ENCODE measurements at places on chromosomes 1 and 21. TPM values are rescaled to one million over a fixed set of nuclear protein-coding genes. Genes with fewer than 3 reads are reported as not detected.
A peak's percentile ranks its signal among the peaks of the same experiment; 100 is the strongest.

- H3K4me1 ChIP-seq, result no peaks in the 10 kb centered on the region
- H3K27me3 ChIP-seq, result peaks cover 79% of the 10 kb centered on the region
- H3K27ac ChIP-seq, result no peak overlapping the region
- DNase-seq, result no peak
Observed at GRCh38 chr1:177880339-177880891, 89.4 kb downstream of the SEC16B start.

The DHX9 gene
- total RNA-seq, result 289 TPM

The NPHS2 gene
- not detected for total RNA-seq

GRCh38 chr1:69794831-69795230 lies 227.1 kb downstream of the LRRC7 start:
- no peak overlapping the region for H3K27ac ChIP-seq
- no peak for DNase-seq
- H3K4me3 ChIP-seq, result no peak overlapping the region

DNA sequence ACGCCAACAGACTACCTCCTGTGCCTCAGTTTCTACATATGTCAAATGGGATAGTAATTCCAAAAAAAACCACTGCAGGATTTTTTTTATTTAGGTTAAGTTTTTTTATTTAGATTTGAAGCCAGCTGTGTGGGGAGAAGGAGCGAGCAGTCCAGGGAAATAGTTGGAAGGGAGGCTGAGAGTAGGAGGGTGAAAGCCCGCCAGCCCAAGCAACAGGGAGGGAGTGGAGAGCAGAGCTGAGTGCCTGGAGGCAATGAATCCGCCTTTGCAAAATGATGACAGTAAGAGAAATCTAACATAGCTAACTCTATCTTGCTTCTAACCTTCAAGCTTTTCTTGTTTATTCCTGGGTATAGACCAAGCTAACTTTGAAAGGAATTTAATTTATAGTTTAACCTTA lies 15.6 kb upstream of the C1orf198 start:
- no peak for DNase-seq
- H3K27ac ChIP-seq, result no peak overlapping the region
- H3K4me3 ChIP-seq, result no peak overlapping the region
- peaks cover 8% of the 10 kb centered on the region for H3K4me1 ChIP-seq
- peaks cover 21% of the 10 kb centered on the region for H3K27me3 ChIP-seq

The CENPF gene
- 62.1 TPM for total RNA-seq

GRCh38 chr1:199287647-199288046 lies 648.8 kb downstream of the PTPRC start:
- no peak overlapping the region for H3K4me3 ChIP-seq
- H3K36me3 ChIP-seq, result no peaks in the 10 kb centered on the region
- no peak overlapping the region for H3K27ac ChIP-seq
- H3K4me1 ChIP-seq, result no peaks in the 10 kb centered on the region
- no peak for DNase-seq

DNA sequence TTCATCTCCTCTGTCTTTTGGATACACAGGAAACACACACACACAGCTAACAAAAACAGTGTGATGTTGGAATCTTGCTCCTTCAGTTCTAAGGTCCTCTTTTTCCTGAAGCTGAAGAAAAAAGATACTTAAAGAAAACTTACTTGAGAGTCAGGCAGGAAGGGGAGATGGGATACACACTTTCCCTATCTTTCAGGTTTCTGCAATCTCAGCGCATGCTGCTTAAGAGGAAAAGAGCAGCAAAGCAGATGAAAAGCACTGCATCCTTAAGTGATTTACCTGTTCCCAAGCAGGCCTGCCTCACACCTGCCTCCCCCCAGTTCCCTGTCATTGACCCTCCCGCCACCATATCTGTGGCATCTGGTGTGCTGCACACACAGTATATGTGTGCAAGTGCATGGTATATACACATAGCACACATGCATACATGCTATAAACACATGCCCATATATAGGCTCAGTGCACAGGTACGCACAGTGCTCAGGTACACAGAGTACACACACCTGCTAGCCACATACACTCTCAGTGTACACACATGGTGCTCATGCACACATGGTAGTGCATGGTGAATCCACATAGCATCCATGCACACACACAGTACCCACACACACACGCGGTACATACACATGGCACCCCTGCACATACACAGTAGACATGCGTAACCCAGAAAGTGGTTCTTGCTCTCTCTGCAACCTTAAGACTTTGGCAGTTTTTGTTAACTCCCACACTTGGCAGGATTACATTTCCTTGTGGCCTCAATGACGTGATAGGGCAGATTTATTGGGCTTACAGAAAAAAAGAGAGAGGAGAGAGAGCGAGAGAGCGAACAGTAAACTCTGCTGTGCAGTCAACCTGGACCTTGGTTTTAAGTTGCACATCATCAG lies 166.9 kb downstream of the TOMM20 start:
- peaks cover 75% of the 10 kb centered on the region for H3K4me1 ChIP-seq
- H3K36me3 ChIP-seq, result no peaks in the 10 kb centered on the region
- no peaks in the 10 kb centered on the region for H3K27me3 ChIP-seq
- H3K4me3 ChIP-seq, result no peak overlapping the region

DNA sequence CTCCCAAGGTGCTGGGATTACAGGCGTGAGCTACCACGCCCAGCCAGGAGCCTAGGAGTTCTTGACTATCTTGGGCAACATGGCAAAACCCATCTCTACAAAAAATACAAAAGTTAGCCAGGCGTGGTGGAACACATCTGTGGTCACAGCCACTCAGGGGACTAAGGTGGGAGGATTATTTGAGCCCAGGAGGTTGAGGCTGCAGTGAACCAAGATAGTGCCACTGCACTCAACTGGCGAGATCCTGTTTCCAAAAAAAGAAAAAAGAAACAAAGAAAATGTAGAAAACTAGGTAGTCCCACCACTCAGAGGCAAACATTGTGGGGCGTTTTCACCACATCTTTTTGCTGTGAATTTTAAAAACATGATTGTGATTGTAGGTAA lies 141.3 kb downstream of the ZZZ3 start:
- no peaks in the 10 kb centered on the region for H3K36me3 ChIP-seq
- H3K27me3 ChIP-seq, result no peaks in the 10 kb centered on the region
- H3K4me3 ChIP-seq, result no peak overlapping the region
- no peak for DNase-seq

DNA sequence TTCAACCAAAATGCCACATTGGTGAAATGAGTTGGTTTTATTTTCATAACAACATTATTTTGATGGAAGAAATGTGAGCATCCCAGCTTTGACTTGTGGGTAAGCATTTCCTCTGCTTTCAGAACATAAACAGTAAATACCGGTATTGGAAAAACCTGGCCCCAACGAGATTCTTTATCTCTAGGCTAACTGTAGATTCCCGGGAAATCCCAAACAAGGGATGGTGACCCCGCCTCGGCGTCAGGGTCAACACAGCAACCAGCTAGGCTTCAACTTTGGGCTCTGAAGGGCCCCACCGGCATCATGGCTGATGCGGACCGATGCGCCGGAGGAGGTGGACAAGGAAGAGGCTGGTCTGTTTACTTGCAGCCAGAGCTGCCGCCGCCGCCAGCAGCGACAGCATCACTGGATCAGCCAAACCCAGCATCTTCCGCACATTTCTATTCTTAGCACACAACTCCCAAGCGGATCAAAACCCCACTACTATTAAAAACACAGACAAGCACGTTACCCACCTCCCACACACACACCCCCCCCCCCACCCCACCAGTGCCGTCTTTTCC lies 1.1 kb downstream of the AKT3 start:
- peak overlapping the region; percentile 89 for H3K4me3 ChIP-seq
- H3K4me1 ChIP-seq, result peaks cover 14% of the 10 kb centered on the region
- H3K27me3 ChIP-seq, result peaks cover 15% of the 10 kb centered on the region
- H3K36me3 ChIP-seq, result no peaks in the 10 kb centered on the region
- peak; percentile 18 for DNase-seq
- peak overlapping the region; percentile 96 for H3K27ac ChIP-seq

GRCh38 chr21:39756285-39756684 lies 11.3 kb downstream of the IGSF5 start:
- no peaks in the 10 kb centered on the region for H3K27me3 ChIP-seq
- DNase-seq, result no peak
- no peak overlapping the region for H3K4me3 ChIP-seq
- H3K27ac ChIP-seq, result no peak overlapping the region

DNA sequence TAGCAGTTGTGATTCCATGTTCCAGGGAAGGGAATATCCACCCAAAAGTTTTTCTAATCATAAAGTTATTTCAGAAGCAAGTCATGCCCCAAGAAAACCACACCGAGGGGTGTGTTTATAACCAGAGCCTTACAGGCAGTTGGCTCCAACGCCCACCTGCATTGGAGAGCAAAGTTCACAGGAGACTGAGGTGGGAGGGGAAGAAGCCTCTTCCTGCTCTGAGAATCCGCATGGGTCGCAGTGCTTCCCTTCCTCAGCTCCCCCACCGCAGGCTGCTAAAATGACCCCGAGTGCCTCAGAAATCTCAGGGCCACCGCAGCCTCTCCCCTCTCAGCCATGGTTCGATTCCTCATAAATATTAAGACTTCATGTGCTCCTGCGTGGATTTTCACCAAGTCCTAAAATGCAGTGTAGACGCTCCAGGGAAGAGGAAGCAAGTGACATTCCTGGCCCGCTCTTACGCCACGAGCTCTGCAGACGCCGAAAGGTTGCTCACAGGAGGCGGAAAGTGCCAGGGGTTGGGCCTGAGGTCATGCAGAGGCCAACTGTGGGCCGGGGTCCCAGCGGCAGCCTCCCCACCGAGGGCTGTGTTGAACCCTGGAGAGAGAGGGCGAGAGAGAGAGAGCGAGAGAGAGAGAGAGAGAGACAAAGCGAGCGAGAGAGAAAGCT lies 13.4 kb upstream of the SPSB1 start:
- no peak for DNase-seq
- H3K27me3 ChIP-seq, result peaks cover 2% of the 10 kb centered on the region
- H3K4me3 ChIP-seq, result peak overlapping the region; percentile 58
- H3K4me1 ChIP-seq, result peaks cover 15% of the 10 kb centered on the region
- H3K27ac ChIP-seq, result peak overlapping the region; percentile 9
- no peaks in the 10 kb centered on the region for H3K36me3 ChIP-seq

DNA sequence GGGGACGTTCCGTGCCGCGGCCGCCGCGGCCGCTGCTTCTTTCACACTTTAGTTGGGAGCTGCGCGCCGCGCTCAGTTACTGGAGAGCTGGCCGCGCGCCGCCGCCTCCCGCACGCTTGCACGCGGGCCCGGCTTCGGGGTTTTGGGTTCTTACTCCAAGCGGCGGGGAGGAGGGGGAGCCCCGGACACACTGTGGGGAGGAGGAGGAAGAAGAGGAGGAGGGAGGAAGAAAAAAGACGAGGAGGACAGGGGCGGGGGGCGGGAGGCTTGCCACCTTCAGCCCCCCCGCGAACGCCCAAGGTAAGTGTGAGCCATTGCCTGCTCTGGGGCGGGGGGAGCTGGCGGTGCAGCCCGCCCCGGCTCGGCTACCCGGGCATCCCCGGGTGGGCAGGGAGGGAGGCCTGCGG lies 243 bp downstream of the C1orf21 start:
- peak overlapping the region; percentile 87 for H3K4me3 ChIP-seq
- no peaks in the 10 kb centered on the region for H3K36me3 ChIP-seq
- no peak for DNase-seq
- peaks cover 74% of the 10 kb centered on the region for H3K27me3 ChIP-seq
- H3K4me1 ChIP-seq, result peaks cover 12% of the 10 kb centered on the region

DNA sequence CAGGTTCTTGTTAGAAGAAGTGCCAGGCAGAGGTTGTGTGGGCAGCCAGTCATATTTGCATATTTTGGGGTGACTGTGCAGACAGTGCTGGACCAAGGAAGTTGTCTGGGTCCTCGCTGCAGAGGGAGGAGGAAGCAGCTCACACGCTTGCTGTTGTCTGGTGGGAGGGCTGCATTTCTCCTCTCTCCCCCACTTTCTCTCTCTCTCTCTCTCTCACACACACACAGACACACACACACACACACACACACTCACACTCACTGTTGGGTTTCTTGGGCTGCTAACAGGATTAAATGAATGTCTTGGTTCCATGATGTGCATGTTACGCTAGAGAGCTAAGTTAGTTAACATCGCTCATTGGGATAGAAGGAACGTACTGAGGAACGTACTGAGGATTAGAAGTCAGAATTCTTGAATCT lies 72.9 kb downstream of the AGPAT3 start:
- H3K4me1 ChIP-seq, result peaks cover 16% of the 10 kb centered on the region
- no peak overlapping the region for H3K4me3 ChIP-seq
- H3K27ac ChIP-seq, result no peak overlapping the region
- H3K36me3 ChIP-seq, result peaks cover 2% of the 10 kb centered on the region

DNA sequence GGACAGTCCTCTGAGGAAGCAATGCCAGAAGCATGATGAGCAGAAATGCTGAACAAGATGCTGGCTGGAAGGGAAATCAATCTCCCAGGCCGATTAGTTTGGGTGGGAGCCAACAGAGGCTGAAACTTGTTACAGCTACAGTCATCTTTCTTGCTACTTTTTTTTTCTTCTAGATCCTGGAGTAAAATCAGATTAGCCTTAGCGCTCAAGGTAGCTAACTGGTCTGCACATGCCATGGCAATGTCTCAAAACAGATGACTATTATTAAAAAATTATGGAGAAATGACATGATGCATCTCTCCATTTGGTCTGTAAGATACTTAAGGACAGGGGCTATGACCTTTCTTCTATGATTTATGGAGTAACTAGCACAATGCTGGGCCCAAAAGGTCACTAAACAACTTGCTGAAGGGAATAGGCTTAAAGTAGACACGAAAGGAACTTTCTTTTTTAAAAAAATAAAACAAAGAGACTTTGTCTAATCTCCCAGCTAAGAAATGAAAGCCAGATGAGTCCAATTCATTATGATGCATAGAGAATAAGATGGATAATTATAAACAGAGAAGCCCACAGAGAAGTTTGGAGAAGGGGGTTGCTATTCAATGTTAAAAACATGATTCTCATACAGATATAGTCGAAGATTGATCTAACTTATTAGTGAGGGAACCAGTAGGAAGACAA lies 42.5 kb downstream of the UTP25 start:
- DNase-seq, result no peak
- H3K27me3 ChIP-seq, result no peaks in the 10 kb centered on the region
- H3K4me1 ChIP-seq, result peaks cover 1% of the 10 kb centered on the region
- H3K36me3 ChIP-seq, result no peaks in the 10 kb centered on the region
- no peak overlapping the region for H3K27ac ChIP-seq
- no peak overlapping the region for H3K4me3 ChIP-seq

The SNX7 gene
- total RNA-seq, result 29.7 TPM

DNA sequence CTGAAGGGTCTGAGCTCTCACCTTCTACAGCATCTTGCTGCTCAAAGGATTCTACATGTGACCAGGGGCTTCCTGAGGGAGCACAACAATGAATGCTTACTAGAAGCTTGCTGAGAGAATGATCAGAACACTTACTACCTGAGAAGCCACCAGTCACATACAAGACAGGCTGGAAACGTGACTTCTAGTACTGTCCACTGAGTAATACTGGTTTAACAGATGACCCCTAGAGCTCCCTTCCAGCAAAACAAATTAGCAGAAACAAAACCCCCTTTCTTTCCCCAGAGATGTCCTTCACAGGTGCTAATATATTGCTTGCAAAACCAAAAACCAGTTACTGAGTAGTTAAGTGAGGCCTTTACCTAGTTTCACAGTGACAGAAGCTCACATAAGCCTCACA lies 2.1 kb downstream of the TAF5L start:
- H3K36me3 ChIP-seq, result peaks cover 2% of the 10 kb centered on the region
- DNase-seq, result no peak
- H3K4me3 ChIP-seq, result peak overlapping the region; percentile 37
- no peaks in the 10 kb centered on the region for H3K27me3 ChIP-seq
